HepG2 (cell line): ENCODE measurements at places on chromosomes 6 and 20.

- DNase-seq, result no peak
Observed at GRCh38 chr6:117531809-117532725, 49.6 kb downstream of the DCBLD1 start.

GRCh38 chr6:32154514-32155161 lies 697 bp downstream of the PPT2 start:
- DNase-seq, result peak; percentile 86

DNA sequence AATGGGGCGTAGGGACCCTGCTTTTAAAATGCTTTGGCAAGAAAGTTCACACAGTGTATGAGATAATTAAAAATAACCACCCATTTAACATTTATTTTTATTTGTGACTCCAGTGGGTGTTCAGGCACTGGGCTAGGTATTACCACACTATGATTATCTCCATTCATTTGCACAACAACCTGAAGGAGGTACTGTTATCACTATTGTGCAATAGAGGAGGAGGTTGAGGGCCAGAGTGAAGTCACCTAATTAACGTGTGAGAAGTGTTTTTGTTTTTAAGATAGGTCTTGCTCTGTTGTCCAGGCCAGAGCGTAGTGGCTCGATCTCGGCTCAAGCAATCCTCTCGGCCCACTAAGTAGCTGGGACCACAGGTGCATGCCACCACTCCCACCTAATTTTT lies 29.2 kb downstream of the MAK start:
- no peak for DNase-seq

DNA sequence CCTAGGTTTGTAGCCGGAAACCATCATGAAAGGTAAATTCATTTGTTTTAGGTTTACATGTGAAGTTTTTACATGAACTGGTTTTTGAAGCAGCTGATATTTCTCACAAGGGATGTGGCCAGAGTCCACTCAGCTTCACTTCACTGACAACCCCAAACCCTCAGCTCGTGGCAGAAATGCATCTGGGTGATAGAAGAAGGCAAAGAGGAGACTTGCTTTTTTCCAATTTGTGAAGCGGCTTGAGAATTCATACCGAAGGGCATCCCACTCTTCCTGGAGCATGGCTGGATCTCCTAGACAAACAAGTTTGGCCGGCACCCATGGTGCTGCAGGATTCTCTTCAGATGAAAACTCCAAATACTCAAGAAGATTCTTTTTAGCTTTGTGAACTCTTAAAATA lies 392.8 kb upstream of the CNR1 start:
- no peak for DNase-seq

DNA sequence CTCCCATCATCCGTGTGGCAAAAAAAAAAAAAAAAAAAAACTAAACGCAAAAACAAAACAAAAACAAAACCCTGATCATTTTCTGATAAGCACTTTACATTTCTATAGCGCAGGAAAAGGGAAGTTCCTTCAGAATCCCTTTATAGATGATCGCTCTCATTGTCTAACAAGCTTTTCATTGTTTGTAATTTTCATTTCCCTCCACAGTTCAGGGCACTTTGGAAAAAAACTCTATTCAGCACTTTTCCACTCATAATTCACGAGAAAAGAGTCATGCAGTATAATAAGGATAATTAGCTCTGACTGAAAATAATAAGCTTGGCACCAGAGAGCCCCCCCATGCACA lies 89.4 kb upstream of the ATXN1 start:
- DNase-seq, result no peak

DNA sequence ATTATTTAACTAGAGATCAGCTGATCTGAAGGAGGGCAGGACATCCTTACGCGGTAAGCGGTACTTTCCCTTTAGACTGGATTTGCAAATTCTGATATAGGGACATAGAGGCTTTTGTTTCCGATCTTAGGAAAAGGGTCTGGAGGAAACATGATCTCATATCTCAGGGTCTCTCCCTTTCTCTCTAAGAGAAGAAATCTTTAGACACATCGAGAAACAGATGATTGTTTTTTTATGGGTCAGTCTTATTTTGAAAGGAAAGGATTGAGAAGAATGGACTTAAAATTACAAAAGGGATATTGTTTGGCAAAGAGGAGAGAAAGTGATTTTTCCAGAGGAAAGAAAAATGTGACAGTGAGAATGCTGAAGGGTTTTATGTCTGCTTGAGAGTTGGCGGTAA lies 83.9 kb upstream of the OGFRL1 start:
- DNase-seq, result no peak

DNA sequence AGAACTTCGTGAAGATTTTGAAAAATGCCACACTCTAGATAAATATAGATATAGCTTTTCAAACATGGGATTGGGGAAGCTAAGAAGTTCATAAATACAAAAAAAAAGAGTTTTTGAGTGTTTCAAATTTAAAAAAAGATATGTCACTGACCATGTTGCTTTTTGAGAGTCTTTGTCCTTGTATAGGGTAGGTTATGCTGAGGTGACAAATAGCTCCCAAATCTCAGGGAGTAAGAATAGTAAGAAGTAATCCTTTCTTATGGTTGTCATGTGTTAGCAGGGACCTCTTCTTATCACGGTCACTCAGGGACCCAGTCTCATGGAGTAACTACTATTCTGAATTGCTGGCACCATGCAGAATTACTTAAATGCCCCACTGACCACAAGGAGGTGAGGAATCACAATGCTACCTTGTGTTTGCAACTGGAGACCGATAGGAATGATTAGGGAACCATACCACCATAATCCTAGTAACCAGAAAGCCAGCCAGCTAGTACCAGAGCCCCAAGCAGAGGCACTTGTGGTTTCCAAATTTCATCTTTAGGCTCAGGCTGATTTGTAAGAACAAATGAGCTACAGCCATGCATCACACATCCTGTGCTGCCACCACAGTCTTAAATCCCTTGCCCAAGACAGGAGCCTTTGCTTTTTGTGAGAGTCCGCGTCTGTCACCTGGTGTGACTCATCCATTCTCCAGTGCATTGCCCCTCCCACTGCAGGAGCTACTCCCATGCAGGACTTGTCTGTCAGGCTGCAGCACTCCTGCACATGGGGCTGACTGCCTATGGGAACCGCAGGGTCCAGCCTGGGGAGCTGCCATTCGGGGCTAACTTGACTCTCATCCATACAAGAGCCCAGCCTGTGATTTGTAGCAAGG lies 42.4 kb upstream of the ADGRF4 start:
- no peak for DNase-seq

DNA sequence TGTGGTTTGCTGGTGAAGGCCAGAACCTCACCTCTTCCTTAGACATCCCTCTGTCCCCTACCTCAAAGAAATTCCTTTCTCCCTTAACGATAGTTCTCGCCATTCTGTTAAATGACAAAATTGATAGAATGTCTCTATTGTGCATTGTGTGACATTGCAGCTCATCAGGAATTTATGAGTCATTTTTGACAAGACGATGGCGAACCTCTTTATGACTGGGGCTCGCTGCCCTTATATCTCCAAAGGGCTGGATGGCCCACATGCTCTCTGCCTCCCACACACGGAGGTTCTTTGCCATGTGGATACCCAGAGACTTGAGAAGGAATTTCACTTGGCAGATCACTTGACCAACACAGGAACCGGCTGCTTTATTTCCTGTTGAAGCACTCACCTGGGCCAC lies 66.8 kb upstream of the RPS6KA2 start:
- DNase-seq, result no peak

- DNase-seq, result no peak
Observed at GRCh38 chr6:150372051-150372450, 3.2 kb downstream of the IYD start.

DNA sequence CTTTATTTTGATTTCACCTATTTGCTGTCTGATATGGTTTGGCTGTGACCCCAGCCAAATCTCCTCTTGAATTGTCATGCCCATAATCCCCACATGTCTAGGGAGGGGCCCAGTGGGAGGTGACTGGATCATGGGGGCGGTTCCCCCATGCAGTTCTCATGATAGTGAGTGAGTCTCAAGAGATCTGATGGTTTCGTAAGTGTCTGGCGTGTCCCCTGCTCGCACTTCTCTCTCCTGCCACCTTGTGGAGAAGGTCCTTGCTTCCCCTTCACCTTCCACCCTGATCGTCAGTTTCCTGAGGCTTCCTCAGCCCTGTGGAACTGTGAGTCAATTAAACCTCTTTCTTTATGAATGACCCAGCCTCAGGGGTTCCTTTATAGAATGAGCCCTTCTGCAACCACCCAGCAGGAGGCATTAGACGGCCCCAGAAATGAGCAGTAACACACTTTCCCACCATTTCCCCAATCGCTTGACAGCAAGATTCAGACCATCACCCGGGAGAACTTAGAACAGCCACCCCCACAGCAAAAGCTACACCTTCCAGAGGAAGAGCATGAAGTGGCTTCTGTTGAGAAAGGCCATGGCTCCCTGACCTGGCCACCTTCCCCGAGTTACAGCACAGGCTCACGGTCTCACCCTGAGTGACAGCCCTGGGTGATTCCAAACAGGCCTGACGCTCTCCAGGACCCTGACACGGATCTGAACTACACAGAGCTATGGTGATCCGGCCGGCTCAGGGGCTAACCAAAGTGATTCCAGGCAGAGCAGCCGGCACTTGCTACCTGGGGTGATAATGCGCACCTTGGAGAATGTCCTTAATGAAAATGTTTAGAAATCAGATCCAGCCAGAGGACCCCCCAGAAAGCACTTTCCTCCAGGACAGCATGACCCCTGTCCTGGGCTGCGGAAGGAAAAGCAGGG lies 131.2 kb upstream of the CDH4 start:
- peak; percentile 67 for DNase-seq

DNA sequence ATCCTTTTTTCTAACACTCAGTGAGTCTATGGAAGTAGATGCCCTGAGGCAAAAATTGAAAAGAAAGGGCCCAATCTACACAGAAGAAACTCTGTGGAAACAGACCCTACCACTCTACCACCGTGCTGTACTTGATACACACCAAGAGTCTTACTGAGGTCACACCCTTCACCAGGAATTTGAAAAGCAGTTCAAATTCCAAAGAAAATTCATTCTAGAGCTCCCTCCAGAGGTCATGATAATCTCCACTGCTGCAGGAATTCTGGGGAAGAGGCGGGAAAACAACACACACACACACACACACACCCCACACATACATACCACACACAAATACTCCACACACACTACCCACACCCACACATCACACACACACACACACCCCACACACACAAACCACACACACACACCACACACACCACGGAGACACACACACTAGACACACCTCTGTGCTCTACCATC lies 336.8 kb downstream of the HDGFL1 start:
- no peak for DNase-seq

DNA sequence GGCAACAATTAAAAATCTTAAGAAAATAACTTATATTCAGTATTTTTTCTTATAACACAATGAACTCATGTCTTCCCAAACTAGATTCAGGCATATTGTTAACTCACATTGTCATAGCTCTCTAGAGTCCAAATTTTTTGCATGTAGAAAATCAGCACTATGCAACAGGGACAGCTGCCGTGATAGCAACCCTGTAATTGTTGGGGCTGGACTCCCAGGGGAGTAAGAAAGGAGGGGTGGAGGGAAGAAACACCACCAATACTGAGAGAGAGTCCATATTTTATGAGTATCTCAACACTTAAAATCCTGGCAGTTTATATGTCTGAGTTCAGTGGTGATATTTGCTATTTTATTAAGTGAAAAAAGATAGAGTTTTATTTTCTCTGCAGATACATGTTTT lies 89.6 kb upstream of the HS3ST5 start:
- no peak for DNase-seq

- no peak for DNase-seq
Observed at GRCh38 chr6:10276660-10277287, 138.1 kb downstream of the TFAP2A start.

DNA sequence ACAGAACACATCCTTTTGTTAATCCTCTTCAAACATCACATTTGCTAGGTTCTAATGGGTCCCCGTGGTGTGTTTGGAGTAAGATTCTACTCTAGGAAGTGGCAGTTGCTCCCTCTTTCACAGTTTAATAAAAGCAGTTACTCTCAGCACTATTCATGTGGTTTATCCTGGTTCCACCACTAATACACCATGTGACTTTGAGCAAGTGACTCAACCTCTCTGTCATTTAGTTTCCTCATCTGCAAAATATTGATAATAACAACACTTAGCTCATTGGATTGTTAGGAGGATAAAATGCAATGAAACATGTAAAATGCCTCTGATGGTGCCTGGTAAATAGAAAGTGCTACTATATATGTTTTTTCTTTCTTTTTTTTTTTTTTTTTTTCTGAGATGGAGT lies 488.0 kb upstream of the NOX3 start:
- DNase-seq, result no peak

GRCh38 chr6:143397227-143398222 lies 53.0 kb downstream of the ADAT2 start:
- DNase-seq, result peak; percentile 99

DNA sequence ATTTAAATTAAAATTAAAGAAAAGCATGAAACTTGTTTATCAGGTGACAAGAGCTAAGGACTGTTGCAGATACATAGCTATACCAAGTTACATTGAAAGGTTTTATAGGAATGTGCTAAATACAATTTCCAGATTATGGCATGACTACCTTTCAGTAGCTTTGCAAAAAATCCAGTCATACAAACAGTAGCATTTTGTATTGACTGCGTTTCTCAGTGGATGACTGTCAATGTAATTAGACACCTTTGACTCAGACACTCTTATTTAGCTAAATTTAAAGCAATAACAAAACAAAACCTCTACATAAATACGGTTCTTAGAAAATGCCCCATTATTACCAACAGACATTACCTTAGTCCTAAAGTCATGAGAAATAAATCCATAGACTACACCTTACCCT lies 275.8 kb upstream of the RUNX2 start:
- no peak for DNase-seq

- no peak for DNase-seq
Observed at GRCh38 chr6:72953971-72954381, 271.3 kb downstream of the KHDC1L start.

- no peak for DNase-seq
Observed at GRCh38 chr20:43961541-43962471, 47.2 kb downstream of the TOX2 start.

- DNase-seq, result no peak
Observed at GRCh38 chr20:2708073-2708415, 15.5 kb downstream of the EBF4 start.

DNA sequence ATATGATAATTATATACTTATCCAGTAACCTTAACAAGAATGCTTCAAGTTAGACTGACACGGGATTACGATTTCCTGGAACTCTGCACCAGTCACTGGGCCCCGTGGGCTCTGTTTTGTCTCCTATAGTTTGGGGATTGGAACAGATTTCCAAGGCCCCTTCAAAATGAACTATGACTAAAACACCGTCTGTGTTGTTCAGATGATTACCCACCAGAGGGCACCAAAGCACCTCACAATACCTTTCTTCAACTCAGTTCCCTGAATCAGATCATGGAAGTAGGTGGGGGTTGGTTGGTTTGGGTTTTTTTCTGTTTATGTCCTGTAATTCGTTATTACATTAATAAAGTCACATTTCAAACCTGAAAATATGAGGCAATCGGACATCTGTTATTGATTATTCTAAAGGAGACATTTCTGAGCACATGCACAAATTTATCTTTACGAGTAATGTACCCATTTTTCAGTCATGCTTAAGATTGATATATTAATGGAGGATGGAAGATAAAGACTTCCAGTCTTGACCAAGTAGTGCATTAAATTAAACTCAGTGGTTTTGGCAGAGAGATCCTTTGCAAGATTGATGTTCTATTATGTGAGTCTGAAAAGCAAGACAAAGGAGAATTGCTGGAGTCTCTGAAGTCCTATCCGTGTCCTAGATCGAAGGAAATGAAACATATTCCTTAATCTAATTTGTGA lies 112.0 kb upstream of the COL21A1 start:
- DNase-seq, result peak; percentile 74
